Fibroblast of skin of back (primary cell): ENCODE measurements at places on chromosomes 3 and 15.

- DNase-seq: peak; percentile 88
Observed at GRCh38 chr3:111851511-111851954, 7.5 kb upstream of the PHLDB2 start.

DNA sequence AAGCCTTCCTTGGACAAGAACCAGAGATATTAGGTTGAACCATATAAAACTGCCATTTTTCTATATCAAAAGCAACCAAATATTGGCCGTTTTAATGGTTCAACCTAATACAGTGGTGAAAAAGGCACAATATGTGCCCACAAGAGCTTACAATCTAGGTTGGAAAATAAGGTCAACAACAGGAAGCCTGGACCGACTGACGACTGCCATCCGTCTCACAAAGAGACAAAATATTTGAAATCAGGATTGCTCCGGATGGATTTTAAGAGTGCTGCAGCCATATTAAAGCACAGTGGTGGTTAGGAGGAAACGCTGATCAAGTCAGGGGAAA lies 1.4 kb downstream of the AHSG start:
- DNase-seq: no peak

GRCh38 chr3:188037965-188038581 lies 115.9 kb upstream of the LPP start:
- peak; percentile 61 for DNase-seq

DNA sequence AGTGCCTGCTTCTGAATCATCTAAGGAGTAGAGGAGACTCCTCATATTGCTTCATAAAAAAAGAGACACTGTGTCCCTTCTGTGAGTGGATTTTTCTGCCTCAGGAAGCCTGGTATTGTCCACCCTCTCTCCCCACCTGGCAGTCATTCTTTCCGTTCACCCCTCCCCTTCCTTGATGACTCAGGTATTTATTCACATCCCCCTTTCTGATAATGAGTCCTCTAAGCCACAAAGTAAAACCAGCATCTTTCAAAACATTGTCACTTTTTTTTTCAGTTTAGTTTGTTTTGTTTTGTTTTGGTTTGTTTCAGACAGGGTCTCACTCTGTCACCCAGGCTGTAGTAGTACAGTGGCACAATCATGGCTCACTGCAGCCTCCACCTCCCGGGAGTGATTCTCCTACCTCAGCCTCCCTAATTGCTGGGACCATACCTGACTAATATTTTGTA lies 65.2 kb upstream of the UBE2E1 start:
- peak; percentile 24 for DNase-seq

GRCh38 chr3:126459763-126460127 lies 15.9 kb downstream of the ZXDC start:
- no peak for DNase-seq

DNA sequence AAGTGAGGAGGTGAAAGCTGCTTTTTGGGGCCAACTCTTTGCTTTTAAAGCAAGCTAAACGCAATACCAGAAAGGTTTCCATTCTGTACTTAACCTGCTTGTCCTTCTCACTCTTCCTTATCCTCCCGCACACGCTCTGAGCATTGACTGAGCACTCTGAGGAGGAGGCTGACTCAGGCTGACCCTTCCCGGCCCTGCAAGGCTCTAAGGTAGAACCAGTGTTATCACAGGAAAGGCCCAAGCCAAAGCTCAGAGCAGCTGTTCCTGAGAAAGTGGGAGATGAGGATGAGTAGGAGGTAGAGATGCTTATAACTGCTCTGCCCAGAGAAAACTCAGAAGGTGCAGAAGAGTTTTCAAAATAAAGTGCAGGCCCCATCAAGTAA lies 2.3 kb downstream of the B3GNT5 start:
- DNase-seq: no peak

- no peak for DNase-seq
Observed at GRCh38 chr3:98530676-98531075, 1.1 kb upstream of the GPR15 start.

DNA sequence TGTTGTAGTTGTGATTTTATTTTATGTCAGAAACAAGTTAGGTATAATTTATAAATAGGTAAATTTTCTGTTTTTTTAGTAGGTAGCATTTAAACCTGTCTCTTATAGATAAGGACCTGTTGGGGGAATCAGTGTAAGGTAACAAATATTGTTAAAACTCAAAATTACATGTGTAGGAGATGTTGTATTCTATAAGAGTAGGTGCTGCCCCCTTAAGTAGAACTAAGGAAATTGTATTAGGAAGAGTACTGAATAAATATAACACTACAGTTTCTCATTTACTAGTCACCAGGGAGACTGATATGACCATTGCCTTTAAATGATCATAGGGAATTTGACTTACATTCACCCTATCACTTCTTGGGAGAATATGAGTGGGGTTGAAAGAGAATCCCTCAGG lies 31.2 kb downstream of the SLC25A36 start:
- peak; percentile 29 for DNase-seq

DNA sequence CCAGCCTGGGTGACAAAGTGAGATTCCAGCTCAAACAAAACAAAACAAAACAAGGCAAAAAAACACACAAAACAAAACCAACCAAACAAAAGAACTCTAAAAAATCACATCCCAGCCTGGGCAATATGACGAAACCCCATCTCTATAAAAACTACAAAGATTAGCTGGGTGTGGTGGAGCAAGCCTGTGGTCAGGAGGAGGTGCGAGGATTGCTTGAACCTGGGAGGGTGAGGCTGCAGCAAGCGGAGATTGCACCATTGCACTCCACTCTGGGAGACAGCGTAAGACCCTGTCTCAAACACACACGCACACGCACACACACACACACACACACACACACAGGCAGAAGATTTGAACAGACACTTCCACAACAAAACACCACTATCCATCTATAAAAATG lies 99.6 kb downstream of the SHQ1 start:
- no peak for DNase-seq

DNA sequence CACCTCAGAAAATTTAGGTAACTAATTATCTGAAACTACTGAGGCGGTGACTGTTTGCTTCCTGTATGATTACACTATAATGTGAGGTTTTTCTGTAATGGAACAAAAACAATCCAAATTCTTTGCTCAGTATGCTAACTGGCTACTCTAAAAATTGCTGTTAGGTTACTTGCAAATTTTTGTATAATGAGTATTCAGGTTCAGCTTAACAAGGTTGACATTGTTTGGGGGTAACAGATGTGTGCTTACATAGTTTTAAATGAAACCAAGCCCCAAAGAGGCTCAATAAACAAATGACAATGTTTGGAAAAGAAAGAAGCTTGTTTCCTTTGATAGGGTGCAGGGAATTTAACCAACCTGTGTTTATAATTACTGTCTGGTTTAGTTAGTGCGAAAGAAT lies 414.5 kb upstream of the MDFIC2 start:
- peak; percentile 58 for DNase-seq

DNA sequence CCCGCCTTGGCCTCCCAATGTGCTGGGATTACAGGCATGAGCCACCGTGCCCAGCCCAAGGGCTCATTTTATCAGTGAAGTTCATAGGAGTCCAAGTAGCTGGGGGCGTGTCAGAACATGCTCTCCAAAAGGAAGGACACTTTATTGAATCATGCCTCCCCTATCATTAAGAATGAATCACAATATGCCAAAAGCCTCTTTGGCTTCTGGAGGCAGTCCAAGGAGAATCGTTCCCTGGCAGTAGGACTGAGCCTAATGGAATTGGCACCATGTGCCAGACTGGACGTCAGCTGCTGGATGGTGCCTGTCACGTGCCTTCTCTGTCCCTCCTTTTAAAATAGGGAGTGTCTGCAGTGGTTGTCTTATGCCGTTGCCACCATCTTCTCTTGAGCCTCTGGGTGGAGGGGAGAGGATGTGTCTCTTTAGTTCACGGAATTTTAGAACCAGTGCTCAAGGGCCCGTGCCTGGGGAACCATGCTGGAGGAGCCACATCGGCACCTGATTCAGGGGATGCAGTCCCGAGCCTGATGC lies 234.7 kb upstream of the LYSMD4 start:
- no peak for DNase-seq

DNA sequence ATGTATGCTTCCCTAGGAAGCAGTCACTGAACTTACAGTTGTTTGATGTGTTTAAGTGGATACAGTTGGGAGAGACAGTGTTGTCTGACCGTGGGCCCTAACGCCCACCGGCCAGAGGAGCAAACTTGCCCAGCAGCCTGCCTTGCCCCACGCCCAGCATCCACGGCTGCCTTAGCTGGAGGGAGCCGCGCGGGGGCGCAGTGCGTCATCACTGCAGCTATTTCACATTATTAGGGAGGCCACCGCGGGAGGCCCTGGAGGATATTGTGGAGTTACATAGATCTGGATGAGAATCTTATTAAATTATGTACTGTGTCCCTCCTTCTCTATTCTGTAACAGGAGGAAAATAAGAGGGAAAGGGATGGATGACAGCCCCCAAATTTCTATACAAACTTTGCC lies 267.2 kb downstream of the GABRG3 start:
- no peak for DNase-seq

GRCh38 chr15:100633763-100634075 lies 31.3 kb downstream of the ASB7 start:
- no peak for DNase-seq

GRCh38 chr3:171201825-171202224 lies 175.3 kb upstream of the SLC2A2 start:
- no peak for DNase-seq

DNA sequence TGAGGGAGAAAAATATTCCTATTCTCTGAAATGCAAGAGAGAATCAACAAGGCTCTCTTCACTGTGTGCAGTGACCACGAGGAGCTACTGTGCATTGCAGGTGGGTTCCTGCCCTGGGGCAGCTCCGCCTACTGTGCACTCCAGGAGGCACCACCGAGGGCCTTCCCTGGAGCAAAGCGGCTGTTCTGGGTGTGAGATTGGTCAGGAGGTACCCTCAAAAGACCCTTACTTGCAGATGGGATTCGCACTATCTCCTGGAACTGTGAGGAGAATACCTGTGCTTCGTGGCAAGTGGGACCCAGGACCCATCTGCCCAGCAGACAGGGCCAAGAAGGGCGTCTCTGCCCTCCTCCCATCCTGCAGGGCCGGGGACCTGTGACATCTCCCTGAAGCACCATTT lies 68.9 kb downstream of the CYFIP1 start:
- DNase-seq: no peak

- DNase-seq: no peak
Observed at GRCh38 chr15:80823120-80823519, 44.0 kb downstream of the CEMIP start.

- DNase-seq: no peak
Observed at GRCh38 chr3:101223016-101223415, 97.4 kb downstream of the IMPG2 start.

DNA sequence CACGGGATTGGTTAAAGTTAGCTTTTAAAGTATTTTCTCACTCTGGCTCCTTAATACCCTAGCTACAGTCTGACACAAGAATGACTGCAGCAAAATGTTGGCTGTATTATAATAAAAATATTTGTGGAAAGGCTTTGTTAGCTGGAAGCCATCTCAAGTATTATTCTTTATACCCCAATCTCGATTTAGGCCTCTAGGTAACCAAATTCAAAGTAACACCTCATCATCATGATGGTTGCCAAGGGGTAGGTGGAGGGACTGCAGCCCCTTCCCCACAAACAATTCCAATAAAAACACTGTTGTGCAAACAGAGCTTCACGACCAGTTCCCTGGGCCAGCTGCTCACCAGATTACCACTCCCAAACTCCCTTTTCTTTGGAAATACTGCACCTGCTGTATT lies 759 bp upstream of the GMPS start:
- no peak for DNase-seq

- no peak for DNase-seq
Observed at GRCh38 chr3:136404056-136404455, 153.9 kb downstream of the PCCB start.

DNA sequence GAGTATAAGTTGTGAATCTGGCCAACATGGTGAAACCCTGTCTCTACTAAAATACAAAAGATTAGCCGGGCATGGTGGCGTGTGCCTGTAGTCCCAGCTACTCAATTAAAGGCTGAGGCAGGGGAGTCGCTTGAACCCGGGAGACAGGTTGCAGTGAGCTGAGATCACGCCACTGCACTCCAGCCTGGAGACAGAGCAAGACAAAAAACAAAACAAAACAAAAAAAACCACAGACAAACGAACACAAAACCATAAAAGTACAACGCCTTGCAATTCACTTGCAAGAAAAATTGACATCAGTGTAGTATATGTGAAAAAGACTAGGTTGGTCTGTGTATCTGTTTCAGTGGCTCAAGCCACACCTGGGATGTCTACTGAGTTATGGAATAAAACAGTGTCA lies 29.9 kb upstream of the CCDC80 start:
- DNase-seq: no peak

- no peak for DNase-seq
Observed at GRCh38 chr3:28835249-28835648, 445.6 kb upstream of the RBMS3 start.

DNA sequence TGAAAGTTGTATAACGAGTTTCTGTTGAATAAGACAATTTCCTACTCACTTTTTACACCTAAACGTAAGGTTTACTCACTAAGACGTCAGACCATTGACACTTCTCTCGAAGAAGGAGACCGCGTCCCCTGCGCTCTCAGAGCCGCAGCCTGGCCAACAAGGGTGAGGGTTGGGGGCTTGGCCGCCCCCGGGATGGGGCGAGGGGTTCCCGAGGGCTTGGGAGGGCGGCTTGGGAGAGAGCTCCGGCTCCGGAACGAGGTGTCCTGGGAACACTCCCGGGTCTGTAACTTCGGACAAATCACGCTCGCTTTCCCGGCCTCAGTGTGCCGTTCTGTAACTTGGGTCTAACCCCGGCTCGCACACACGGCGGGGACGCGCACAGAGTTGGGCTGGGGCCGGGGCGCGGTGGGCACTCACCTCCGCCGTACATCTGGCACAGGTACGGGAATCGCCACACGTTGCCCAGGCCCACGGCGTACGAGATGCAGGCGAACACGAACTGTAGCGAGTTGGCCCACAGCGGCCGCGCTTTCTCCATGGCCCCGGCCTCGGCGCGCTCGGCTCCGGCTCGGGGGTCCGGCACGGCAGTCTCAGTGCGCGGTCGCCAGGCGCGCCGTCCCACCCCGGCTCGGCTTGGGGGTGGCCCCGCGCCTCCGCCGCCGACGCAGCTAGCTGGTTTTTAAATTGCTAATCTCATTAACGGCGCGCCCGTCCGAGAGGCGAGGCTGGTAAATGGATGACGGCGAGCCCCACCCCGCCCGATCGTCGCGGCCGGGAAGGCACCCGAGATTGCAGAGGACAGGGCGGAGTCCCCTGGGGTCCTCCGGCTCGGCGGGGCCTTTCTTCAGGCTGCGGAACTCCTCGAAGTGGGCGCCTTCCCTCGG lies at the start of gene SLC6A20:
TSS of gene SLC6A20 (minus strand) at position 655 of the 884 bp plus-strand sequence. CDS start at position 538, 117 bp downstream.
- DNase-seq: no peak

DNA sequence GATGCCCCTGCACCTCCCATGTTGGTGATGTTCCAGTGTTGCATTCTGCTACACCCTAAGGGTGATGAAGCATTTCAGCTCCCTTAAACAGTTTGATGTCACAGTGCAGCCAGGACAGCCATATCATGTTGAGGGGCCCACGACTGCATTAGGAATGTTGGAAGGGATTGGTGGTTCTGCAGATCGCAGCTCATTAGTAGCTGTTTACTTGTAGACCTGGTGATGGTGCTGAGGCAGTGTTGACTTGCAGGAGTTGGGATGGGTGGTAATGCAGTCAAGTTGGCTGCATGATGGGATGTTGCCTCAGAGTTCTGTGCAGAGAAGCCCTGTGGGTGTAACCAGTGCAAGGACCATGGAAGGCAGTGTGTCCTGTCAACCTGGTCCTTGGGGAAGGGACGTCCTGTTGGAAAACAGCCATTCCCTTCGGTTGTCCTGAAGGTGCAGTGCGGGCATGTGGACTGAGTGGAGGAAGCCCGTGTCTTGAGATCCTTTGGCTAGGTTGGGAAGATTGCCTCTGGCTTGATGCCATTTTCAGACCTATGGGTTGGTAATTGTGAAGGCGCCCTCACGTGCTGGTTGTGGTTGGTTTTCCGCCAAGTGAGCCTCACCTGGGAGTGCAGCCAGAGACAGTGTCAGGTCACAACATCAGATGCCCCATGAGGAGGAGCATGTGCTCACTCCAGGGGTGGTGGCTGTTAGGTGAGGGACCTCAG lies 100.7 kb downstream of the SNRPN start:
- no peak for DNase-seq
